ENCODE measurements at places on chromosomes 7 and 10.

DNA sequence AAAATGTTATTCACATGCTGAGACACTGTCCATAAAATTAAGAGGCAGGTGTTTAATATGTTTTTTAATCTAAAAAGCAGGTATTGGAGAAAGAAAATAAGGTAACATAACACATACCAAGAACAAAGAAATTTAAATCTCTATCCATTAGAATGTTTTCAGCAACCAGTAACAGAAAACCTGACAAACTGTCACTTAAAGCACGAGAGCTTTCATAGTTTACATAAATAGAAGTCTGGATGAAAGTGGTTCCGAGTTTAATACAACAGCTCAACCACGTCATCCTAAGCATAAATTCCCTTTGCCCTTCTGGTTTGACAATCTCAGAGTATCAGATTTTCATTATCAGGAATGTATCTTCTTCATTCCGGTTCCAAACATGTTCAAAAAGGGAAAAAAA is 1249.4 kb upstream of the SORCS1 start:
- DNase-seq, result no peak

DNA sequence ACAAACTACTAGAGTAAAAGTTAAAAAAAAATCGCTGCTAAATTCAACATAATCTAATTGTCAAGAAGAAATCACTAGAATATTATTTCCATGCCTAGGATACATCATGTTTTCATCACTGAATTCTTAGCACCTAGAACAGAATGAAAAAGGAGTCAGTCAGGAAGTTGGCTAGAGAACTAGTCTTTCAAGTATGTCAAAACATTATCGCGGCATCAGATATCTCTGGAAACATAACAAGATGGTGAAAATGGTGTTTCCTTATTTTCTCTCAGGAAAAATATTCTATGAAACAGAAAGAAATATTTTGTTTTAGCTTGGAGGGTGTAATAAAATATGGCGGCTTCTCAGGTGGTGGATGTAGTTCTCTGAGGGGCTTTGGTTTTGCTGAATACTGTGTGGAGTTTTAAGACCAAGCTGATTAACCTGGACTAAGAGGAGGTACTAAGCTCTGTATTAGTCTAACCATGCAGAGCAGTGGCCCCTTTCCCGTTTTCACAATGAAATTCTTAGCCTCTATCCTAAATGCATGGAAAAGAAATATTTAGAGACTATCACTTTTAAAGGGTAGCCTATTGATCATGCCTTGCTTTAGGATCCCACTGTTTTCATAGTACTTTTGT is 205.6 kb downstream of the MDFIC start:
- no peak for DNase-seq

DNA sequence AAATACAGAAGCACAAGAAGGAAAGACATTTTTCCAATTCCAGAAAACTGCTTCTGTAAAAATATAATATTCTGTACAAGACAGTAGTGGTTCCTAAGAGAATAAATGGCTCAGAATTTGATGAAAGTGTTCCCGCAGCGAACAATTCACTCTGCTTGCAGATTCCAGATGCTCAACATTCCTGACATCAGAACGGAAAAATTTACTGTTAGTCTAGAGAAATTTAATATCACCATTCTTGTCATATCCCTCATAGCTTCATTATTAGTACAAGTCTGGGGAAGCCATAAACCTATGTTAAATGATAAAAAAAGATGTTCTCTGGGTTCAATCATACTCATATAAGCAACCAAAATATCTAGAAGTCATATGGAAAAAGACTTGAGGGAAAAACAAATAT is 83.6 kb downstream of the MPP7 start:
- DNase-seq, result no peak

DNA sequence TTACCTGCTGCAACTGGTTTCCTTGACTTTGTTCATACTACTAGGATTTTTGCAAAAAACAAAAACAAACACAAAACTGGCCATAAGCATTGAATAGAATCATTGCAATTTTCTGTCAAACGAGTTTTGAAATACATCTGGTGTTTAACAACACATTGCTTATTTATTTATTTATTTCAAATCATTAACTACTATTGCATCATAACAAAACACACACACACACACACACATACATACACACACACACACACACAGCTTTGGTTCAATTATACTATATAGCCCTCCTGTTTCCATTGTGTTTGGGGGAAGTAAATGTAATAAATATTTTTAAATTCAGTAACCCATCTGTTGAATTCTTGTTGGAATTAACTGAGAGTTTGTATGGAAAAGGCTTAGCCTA is 43.8 kb downstream of the NRG3 start:
- no peak for DNase-seq

GRCh38 chr10:76315240-76315639 is 883.8 kb downstream of the LRMDA start:
- DNase-seq, result no peak

DNA sequence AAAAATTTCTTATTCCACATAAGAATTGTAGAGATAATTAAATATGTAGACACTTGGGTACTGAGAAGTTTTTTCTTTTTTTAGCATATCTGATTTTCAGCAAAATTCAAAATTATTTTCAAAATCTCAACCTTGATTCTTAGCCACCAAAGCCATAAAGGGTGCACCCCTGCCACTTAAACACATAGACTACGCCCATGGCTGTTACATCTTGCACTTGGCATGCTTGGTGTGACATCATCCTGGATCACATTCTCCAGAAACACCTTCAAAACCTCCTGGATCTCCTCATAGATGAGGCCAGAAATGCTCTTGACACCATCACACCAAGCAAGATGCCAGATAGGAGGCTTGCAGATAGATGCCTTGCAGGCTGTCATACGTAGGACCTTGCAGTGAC is 89.1 kb upstream of the KLF14 start:
- no peak for DNase-seq

GRCh38 chr10:42933448-42934340 is 143.2 kb upstream of the RET start:
- no peak for DNase-seq

DNA sequence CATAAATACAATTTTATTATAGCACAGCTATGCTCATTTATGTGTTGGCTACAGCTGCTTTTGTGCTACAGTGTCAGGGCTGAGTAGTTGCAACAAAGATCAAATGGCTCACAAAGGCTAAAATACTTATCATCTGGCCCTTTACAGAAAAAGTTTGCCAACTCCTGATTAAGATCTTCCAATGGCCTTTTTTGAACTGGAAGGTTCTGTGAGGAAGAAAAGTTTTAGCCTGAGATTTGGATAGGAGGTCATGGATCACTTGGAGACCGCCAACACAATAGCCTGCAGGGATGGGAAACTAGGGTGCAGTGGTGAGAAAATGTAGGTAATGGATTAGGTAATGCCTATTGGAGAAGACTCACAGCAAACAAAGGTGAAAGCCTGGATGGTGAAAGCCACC is 169.8 kb downstream of the NOC3L start:
- no peak for DNase-seq

DNA sequence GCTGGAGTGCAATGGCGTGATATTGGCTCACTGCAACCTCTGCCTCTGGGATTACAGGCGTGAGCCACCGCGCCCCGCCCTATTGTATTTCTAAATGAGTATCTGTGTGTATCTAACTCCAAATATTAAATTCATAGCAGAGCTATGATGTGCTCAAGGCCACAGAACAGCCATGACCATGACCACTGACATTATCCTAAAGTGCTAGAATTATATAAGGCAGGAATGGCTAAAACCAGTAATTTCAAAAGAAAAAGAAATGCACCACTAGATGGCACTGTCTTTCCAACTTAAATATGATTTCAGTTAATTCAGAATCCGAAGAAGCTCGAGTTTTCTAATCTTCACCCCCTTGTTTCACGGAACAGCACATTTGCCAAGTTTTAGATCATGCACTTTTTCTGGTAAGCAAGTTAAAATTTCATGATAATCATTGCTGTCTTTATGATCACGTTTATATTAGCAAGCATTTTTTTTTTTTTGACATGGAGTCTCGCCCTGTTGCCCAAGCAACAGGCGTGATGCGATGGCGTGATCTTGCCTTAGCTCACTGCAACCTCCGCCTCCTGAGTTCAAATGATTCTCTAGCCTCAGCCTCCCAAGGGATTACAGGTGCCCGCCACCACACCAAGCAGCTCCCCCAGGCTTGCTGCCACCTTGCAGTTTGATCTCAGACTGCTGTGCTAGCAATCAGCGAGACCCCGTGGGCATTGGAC is 65.3 kb downstream of the OR13A1 start:
- DNase-seq, result no peak

- DNase-seq, result no peak
Measured at GRCh38 chr7:95546647-95547046, 49.7 kb downstream of the PDK4 start.

GRCh38 chr10:14529351-14529750 is 198.6 kb upstream of the FRMD4A start:
- DNase-seq, result no peak

- DNase-seq, result no peak
Measured at GRCh38 chr7:129122751-129123509, 21.6 kb upstream of the TSPAN33 start.

GRCh38 chr10:127463548-127463947 is 85.6 kb upstream of the NPS start:
- DNase-seq, result no peak

GRCh38 chr10:34584164-34584563 is 230.9 kb downstream of the PARD3 start:
- no peak for DNase-seq

DNA sequence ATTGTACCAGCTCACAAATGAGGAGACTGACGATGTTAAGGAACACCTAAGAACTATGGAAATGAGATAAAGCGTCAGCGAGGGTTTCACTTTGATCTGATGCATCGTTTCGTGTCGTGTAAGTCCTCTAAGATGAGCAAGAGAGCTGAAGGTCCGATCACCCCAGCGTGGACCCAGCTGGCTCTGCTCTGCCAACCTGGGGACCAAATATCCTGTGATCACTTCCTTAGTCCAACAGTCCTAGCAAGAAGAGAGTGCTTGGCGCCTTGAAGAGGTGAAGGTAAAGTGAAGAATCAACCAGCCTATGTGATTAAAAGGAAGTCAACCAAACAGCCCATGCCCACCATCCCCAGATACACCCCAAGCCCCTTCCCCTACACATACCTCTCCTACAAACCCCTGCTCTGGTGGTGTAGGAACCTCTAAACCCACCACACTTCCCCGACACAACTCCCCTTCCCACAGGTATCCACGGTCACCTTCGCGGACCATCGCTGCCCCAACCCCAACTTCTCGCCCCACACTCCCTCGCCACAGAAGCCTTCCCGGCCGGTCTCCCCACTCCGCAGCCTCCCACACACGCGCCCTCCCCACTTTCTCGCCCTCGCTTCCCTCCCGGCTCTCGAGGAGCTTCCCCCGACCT is 722 bp downstream of the UPF2 start:
- no peak for DNase-seq

DNA sequence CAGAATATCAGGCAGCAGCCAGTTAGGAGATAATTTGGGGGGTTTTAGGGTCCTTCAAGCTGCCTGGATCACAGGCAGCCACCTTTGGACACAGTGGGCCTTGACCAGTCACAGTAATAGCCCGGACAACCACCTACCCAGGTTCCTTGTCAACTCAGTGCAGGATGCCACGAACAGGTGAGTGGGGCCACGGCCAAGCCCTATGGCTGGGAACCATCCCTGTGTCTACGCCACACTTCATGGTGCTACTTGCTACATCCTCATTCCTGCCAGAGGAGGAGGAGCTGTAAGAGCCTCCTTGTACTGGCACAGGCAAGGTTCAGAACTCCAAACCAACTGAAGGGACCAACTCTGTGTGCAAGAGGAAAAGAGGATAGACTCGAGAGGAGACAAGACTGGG is 19.9 kb downstream of the ITPRIP start:
- DNase-seq, result no peak

DNA sequence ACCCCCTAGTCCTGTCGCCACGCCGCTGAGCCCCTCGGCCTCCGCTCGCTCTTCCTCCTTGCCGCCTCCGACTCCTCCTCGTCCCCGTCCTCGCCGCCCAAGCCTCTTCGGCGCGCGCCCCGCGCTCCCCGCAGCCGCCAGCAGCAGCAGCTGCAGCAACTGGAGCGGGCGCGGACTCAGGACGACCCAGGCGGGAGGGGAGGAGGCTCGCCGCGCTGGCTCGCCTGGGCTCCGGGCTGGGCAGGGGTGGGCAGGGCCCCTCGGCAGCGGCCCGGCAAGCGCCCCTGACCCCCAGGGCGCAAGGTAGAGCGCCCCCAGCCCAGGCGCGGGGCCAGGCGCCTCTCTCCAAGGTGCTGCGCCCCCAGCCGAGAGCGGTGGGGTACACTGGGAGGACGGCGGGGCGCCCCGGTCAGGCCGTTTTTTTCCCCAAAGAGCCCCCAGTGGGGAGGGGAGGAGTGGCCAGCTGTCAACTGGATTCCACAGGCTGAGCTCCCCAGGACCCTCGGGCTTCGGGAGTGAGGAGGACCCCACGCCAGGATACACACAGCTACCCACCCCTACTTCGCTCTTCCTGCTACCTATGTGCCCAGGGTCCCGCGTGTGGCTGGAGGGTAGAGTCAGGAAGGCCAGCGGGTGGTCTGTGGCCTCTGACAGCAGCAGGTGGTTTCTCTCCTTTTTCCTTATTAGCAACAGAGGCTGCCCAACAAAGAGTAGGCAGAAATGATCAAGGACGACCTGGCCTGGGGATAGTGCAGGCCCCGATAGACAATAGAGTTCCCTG is 903 bp upstream of the KCNMA1 start:
- DNase-seq, result peak; percentile 72

DNA sequence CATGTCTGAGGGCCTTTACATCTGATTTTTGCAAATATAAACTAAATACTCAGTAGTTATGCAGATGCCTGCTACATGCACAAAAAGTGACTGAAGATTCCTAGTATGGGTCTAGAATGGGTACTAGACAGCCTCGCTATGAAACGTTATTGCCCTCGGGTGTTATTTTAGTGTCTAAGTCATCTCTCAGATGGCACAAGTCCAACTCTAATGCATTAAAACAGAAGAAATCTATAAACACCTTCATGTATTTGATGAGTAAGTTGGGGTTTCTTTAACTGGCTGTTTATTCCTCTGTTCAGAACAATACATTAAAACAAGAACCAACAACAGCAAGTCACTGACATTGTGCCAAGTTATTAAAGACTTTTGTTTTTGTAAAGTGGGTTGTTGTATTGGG is 41.6 kb downstream of the TEX36 start:
- no peak for DNase-seq

DNA sequence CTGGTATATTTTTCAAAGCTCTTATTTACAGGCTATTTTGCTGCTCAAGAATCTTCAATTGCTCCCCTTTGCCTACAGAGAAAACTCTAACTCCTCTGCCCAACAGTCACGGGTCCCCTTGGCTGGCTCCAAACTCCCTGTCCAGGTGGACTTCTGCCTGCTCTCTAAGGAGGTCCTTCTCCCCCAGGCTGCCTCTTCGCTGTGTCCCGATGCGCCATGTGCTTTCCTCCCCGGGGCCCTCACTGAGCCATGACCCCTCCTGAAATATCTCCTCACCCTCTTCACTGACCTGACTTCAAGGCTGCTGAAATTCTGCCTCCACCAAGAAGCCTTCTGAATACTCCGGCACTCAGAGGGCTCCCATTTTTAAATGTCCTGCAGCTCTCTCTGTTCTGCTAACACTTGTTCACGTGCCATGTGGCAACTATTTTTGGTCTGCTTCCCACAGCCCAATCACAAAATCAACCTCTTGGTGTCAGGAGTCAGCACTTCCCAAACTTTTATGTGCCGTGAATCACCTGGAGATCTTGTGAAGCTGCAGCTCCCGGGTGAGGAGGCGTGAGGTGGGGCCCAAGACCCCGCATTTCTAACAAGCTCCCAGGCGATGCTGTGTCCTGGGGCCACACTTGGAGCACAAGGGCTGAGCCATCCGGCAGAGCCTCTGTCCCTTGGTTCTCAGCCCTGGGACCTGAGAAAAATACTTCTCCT is 85.7 kb upstream of the COL13A1 start:
- DNase-seq, result no peak

- no peak for DNase-seq
Measured at GRCh38 chr10:64682043-64682442, 1160.8 kb downstream of the REEP3 start.

- DNase-seq, result no peak
Measured at GRCh38 chr7:25963733-25964132, 188.3 kb upstream of the NFE2L3 start.
